T-helper 17 cell (primary cell): ENCODE measurements at places on chromosomes 2 and 18. TPM values are rescaled to one million over a fixed set of nuclear protein-coding genes. Genes with fewer than 3 reads are reported as not detected.

DNA sequence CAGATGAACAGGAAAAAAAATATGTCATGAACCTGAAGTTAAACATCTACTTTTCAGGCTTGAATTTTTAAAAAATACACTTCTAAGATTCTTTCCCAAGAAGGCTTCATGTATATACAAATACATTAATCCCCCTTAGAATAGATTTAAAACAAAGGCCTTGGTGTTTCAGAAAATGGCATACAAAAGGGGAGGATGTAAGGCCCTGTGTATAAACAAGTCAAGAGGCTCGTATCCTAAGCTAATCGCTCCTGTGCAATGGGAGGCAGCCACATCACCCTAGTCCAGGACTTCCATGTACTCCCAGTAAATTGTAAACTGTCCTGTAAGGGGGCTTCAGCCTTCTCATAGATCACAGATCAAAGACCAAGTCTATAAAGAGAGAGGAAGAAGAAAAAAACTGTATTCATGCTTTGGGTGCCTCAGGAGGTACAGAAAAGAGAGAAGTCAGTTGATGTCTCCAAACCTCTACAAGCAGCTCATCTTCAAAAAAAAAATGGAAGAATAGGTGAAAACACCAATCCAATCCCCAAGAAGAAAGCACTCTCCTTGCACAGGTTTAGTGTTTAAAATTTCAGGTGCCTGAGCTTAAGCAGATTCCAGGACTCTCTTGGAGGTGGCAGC lies 53.9 kb downstream of the ANKRD44 start:
- no peaks in the 10 kb centered on the region for H3K36me3 ChIP-seq
- peaks cover 55% of the 10 kb centered on the region for H3K4me1 ChIP-seq
- H3K27ac ChIP-seq = peak overlapping the region; percentile 98
- DNase-seq = no peak

- H3K27me3 ChIP-seq = peaks cover 26% of the 10 kb centered on the region
- H3K27ac ChIP-seq = no peak overlapping the region
- no peak for DNase-seq
- H3K4me3 ChIP-seq = no peak overlapping the region
- H3K4me1 ChIP-seq = peaks cover 5% of the 10 kb centered on the region
- H3K36me3 ChIP-seq = no peaks in the 10 kb centered on the region
These were observed 59.3 kb downstream of the MYL12B start for GRCh38 chr18:3321133-3321812.

DNA sequence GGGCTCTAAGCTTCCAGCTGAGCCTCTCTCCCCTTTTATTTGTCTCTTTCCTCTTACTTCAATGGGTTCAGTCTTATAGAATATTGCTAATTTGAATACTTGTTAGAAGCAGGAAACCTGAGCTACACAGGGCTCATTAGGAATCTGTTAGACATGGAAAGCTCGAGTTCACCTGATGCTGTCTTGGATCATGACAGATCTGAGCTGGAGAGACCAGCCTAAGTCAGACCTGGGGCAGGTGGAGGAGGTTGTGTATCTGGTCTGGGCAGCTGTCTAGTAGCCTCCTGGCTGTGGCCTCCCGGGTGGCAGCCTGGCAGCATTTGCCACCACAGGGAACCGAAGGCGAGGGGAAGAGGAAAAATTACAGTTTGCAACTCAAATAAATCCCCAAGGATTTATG lies 185.9 kb downstream of the ICOS start:
- no peaks in the 10 kb centered on the region for H3K4me1 ChIP-seq
- no peak overlapping the region for H3K4me3 ChIP-seq
- H3K36me3 ChIP-seq = peaks cover 3% of the 10 kb centered on the region
- no peak overlapping the region for H3K27ac ChIP-seq

- DNase-seq = no peak
- H3K27ac ChIP-seq = no peak overlapping the region
- H3K4me1 ChIP-seq = peaks cover 3% of the 10 kb centered on the region
These were observed 182.5 kb downstream of the TMX3 start for GRCh38 chr18:68532328-68532885.

GRCh38 chr2:207502577-207503198 lies 27.1 kb upstream of the CREB1 start:
- no peak for DNase-seq
- H3K4me1 ChIP-seq = peaks cover 33% of the 10 kb centered on the region

- H3K4me1 ChIP-seq = no peaks in the 10 kb centered on the region
- H3K4me3 ChIP-seq = no peak overlapping the region
- no peak overlapping the region for H3K27ac ChIP-seq
- DNase-seq = no peak
- H3K36me3 ChIP-seq = no peaks in the 10 kb centered on the region
These were observed 24.4 kb downstream of the RPL37A start for GRCh38 chr2:216522892-216523502.

DNA sequence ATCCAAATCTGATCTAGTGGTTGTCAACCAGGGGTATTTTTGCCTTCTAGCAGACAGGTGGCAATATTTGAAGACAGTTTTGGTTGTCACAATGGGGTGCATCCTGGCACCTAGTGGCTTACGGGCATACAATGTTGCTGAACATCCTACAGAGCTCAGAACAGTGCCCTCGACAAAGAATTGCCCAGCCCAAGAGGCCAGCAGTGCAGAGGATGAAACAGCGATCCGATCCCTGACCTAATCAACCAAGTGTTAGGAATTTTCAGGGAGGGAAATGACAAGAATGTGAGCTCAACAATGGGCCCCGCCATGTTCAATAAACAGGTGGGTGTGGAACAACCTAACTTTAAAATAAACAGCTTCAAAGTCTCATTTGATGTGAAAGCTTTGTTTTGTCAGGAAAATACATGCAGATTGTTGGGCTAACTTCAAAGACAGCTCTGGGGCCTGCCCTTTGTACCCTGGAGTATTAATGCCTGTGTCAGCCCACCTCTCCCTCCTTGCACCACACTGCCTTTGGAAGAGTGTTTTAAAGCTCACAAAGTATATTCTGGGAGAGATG lies 22.5 kb upstream of the SCYGR5 start:
- H3K4me3 ChIP-seq = no peak overlapping the region
- H3K4me1 ChIP-seq = no peaks in the 10 kb centered on the region
- peaks cover 32% of the 10 kb centered on the region for H3K27me3 ChIP-seq

- H3K4me3 ChIP-seq = peak overlapping the region; percentile 63
- no peak for DNase-seq
- peak overlapping the region; percentile 88 for H3K27ac ChIP-seq
- peaks cover 48% of the 10 kb centered on the region for H3K4me1 ChIP-seq
- H3K36me3 ChIP-seq = peaks cover 13% of the 10 kb centered on the region
These were observed 23.0 kb downstream of the CYTIP start for GRCh38 chr2:157420771-157421323.

Gene MROH2A
- total RNA-seq = not detected

Gene ERLEC1
- total RNA-seq = 17.8 TPM

Gene ZAP70
- total RNA-seq = 406 TPM

Gene SERPINB11
- total RNA-seq = not detected
